Activated CD4-positive, alpha-beta T cell treated with anti-CD3 and anti-CD28 coated beads, Interleukin-2, Interleukin-6, amounts not matched to agents 100 ng/mL and 50 ng/mL, durations not matched to agents 16 hours and 8 hours (primary cell): ENCODE measurements at places on chromosomes 16 and 17.

GRCh38 chr17:33945646-33946546 is 309.2 kb upstream of the CCL2 start:
- no peak for DNase-seq

- no peak for DNase-seq
Observed at GRCh38 chr16:30398661-30399434, 3.6 kb downstream of the ZNF48 start.

DNA sequence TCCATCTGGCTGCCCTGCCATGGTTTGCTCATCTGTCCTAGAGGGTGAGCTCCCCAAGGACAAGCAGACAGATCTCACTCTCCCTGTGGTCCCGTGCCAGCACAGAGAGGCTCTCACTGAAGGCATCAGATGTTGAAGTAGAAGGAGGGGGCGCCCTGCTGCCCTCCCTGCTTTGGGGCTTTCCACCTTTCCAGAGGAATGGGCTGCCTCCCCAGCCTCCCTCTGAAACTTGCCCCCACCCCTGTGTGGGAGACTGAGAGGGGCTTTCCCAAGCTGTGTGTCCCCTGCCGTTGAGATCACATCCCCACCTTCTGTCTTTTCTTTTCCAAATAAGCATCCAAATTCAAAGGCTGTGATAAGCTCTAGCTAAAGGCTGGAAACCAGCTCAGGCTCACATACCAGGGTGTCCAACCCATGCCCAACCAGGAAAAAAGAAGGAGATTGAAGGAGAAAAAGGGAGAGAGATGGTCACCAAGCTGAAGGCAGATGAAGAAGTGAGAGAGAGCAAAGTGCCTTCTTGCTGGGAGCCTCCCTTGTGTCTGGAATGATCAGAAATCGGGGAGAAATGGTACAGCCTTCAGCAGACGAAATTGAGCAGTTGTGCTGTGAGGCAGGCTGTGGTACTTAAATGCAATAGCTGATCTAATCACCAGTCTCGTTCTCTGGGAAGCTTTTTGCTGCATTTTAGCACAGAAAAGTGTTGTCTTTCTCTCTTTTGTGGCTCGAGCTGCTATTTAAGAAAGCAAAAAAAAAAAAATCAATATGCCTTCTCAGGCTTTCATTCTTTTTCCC is 145.9 kb upstream of the LHX1 start:
- DNase-seq: no peak

DNA sequence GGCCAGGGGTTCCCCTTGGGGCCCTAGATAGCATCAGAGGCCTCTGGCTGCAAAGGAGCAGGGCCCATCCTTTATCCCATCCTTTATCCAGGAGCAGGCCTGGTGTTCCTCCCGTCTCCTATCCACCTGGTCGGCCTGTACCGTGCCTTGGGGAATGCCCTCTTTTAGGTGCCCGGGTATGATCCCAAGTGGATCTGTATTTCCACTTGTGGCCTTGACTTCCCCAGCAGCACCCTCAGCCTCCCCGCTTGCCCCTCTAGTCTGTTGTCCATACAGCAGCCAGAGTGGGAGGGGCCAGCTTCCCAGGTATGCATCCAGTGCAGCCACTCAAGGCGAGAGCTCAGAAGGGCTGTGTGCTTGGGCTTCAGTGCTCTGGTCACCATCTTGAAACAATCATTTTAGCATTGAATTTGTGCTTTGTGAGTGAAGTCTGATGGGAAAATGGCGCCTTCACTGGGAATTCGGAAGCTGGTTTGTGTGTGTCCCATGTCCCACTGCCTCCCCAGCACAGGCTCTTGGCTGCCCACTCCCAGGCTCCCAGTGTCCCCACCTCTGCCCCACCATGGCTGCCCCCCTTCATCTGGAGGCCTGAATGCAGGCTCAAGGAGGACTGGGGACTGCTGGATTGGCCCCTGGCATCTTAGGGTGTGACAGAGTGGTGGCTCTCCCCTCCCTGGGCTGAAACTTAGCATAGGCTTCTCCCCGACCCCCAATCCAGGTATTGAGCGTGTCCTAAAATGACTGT is 3.3 kb upstream of the RNF112 start:
- DNase-seq: no peak

- no peak for DNase-seq
Observed at GRCh38 chr17:42087736-42088705, 10.3 kb downstream of the ZNF385C start.
